ENCODE measurements at places on chromosomes 2 and 18.

DNA sequence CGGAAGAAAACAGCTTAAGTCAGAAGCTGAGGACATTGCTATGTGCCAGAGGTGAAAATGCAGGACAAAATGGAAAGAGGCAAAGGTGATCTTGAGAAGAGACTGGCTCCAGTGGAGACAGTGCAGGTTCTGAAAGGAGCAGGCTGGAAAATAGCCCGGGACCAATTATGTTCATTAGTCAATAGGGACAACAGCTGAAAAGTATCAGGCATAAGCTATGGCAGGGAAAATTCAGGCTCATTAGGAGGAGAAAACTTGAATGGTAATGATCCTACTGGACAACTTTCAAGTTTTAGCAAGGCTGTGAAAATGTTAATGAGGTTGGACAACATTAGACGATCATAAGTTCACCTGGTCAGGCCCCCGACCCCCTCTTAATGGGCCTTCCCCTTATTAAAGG, 60.2 kb downstream of the GALNT14 start:
- DNase-seq, result no peak

DNA sequence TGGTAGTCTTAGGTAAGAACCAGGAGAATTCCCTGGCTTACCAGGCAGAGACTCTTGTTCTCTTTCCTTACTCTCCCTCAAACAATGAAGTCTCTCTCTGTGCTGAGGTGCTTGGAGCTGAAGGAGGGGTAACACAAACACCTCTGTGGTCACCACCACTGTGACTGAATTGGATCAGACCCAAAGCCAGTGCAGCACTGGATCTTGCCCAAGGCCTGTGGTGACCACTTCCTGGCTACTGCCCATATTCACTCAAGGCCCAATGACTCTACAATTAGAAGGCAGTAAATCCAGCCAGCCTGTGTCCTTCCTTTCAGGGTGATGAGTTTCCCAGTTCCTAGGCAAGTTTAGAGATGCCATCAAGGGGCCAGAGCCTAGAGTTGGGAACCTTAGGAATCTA, 706.8 kb downstream of the SLC4A3 start:
- DNase-seq, result no peak

GRCh38 chr2:196170213-196170605, 1.2 kb downstream of the STK17B start:
- DNase-seq, result no peak

- DNase-seq, result no peak
Measured at GRCh38 chr2:33116799-33117198, 170.0 kb downstream of the LTBP1 start.

DNA sequence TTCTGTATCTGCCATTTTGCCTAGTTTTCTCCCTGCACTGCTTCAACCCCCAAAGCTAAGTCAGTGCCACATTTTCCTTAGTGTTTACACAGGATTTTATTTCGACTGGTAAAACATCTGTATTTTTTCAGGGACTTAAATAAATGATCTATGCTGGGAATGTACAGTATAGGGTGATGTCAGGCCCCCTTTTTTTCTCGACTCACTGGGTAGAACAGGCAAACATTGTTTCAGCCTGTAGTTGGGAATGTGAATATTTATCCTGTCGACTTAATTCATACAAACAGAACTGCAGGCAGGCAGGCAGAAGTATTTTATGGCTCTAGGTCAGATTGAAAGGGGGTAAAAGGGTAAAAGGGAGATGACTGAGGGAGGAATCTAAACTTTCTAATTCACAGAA, 123.5 kb upstream of the ZFP36L2 start:
- DNase-seq, result no peak

DNA sequence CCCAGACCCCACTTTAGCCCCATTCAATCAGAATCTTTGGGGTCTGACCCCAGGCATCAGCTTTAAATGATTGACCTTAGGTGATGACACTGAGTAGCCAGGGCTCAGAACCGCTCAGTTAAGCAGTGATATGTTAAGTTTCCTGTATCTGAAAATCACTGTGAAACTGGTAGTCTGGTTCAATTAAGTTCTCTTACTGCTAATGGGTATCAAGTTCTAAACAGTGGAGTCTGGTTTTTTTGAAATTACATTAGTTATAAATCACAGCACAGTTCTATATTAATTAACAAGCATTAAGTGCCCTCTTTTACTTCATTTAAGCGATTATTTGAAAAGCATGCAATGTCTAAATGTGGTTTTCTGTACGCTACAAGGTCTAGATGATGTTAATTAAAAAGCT, 117.9 kb downstream of the HAUS1 start:
- no peak for DNase-seq

GRCh38 chr2:232230560-232230959, 148.0 kb upstream of the ALPP start:
- DNase-seq, result no peak

DNA sequence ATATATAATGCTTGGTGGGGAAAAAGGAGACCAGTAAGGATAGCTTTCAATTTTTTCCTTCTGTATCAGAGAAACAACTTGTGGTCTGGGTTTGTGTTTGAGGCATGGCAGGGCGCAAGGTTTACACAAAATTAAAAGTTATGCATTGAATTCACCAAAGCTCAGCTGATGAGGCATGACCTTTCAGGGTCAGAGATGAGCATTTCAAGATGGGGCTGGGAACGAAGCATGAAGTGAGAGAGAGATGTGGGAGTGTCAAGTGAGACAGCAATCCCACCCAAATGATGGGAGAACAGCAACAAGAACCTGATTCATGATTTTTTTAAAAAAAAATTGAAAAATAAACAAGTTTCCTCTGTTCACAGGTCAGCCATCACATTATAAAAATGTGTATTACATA, 4.9 kb downstream of the GPR55 start:
- no peak for DNase-seq

DNA sequence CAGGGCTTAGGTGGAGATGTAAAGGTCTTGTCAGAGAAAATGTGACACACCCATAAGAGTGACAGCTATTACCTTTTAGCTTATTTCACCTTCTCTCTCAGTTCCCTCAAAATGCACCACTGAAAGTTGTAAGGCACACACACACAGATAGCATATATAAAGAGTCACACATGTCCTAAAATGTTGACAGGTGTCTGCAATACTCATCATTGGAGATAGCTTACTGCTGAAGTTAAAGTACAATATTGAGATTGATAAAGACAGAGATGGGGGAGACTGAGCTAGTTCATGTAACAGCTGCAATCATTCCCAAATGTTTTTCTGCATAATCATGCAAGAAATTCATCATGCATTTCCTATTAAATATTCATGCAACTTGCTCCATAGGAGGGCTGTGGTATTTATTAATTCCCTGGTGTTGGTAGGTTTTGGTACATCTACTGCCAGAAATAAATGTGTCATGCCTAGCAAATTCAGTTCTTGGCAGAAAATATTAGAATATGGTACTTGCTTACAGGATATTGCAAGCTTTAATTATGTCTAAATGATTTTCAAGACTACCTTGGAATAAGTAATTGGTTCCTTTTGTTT, 118.8 kb upstream of the RBMS1 start:
- peak; percentile 53 for DNase-seq

GRCh38 chr18:24386681-24387080, 10.9 kb downstream of the OSBPL1A start:
- DNase-seq, result no peak

GRCh38 chr18:11179959-11180519, 30.7 kb upstream of the PIEZO2 start:
- no peak for DNase-seq

DNA sequence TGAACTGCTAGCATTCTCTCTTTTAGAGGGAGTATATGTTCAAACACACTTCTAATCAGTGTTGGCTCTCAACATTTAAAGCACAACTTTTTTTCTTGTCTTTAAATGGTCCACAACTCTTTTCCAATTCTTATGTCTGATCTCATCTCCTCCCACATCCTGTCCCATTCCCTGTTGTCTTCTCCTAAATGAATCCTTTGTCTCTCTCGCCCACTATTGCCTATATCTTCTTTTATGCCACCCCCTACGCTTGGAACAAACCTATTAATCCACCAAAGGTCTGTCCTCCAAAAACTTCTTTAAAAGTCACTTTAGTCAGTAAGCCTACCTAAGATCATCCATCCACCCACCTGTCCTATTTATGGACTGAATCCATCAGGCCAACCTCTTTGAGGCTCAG, 235.5 kb upstream of the SMAD7 start:
- DNase-seq, result no peak

GRCh38 chr2:239598011-239598731, 197.4 kb upstream of the HDAC4 start:
- no peak for DNase-seq

DNA sequence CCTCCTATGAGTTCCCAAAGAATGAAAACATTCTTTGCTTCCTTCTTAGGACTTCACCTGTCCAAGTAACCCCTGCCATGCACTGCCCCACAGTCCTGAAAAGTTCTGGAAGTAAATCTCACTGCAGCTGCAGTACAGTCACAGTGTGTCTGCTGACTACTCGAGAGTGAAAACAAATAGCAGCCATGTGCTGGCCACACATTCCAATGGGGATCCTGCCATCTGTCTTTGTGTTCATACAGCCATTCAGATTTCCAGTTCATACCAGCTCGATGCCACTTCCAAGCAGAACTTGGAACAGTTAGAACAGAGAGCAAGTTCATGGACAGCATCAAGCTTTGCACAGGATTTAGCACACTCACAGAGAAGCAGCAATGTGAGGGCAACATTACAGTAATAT, 629.9 kb upstream of the ACVR2A start:
- DNase-seq, result no peak

DNA sequence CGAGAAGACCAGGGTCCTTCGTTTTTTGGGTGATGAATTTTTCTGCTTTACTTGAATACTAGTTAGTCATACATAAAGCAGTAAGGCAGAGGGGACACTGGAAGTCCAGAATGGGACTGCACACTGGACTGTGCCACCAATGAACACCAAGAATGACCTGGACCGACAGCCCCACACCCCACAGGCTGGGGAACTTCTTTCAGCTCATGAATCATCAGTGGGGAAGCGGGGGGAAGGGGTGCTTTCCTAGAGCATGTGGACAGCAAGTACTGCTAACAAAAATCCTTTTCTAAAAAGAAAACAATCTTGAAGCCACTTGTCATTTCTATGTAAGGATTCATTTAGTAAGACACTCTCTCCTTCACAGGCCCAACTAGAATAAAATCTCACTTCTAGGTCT, 86.0 kb downstream of the DTNB start:
- no peak for DNase-seq

- no peak for DNase-seq
Measured at GRCh38 chr2:215930505-215931253, 82.7 kb downstream of the MREG start.

- no peak for DNase-seq
Measured at GRCh38 chr18:76126327-76126726, 368.7 kb downstream of the ZNF516 start.

DNA sequence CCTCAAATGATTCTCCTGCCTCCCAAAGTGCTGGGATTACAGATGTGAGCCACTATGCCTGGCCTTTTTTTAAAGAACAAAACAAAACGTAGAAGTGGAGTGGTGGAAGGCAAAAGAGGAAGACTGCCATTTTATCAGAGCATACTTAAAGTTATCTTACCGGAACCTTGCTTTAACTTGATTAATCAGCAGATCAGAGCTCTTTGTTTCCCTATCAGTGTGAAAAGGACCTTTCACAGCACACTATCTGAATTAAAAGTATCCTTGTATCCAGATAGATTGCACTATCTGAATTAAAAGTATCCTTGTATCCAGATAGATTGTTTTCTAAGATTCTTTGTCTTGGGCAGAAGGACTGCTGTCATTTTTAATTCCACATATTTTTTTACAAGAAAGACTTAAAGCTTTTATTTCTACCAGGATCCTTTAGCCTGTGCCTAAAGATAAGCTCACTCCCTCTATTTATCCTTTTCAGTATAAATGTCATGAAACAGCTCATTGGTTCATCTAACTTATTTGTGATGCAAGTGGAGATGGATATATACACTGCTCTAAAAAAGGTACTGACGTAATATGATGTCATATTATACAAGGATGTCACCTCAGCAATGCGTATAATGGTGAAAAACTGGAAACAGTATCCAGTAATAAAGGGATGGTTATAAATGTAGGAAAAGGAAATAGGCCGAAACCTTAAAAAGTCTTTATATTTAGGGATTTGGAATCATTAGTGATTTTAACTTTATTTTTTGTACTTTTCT, 17.8 kb downstream of the GMCL1 start:
- DNase-seq, result no peak

DNA sequence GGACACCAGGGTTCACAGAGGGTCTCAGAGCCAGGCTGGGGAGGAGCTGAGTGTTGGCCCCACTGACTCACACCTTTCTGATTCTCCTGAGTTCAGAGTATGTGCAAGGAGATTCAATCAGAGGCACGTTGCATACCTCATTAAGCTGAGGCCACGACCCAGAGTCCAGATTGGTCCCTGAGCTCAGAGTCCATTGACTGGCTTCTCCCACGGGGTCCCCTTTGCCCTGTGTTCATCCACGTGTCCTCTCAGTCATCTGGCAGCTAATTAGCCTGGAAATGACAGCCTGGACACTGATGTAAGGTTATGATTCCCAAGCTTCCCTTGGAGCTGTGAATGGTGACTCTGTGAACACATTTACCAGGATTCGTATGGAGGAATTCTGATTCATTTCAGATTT, 267.2 kb downstream of the SH3BP4 start:
- no peak for DNase-seq

GRCh38 chr2:72603481-72603880, 222.4 kb downstream of the EXOC6B start:
- DNase-seq, result no peak

GRCh38 chr2:64221935-64222334, 77.7 kb upstream of the PELI1 start:
- DNase-seq, result no peak

GRCh38 chr2:35932276-35932963, 423.2 kb upstream of the CRIM1 start:
- DNase-seq, result no peak

DNA sequence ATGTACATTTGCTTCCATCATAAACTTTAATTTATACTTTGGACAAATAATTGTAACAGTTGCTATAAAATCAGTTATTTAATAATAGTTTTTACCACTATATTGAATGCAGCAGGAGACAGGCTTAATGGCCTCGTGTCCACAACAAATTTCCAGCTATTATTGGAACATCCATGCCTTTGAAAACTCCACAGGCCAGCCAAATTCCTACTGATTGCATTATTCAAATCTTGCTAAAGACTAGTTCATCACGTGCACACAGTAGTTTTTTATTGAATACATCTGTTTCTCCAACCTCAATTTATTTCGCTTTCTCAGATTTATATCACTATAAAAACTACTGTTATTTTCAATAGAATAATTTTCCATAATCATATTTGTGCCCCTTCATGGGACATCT, 18.4 kb upstream of the PTPRM start:
- DNase-seq, result no peak

GRCh38 chr2:75503048-75503607, 57.6 kb downstream of the EVA1A start:
- DNase-seq, result peak; percentile 74

DNA sequence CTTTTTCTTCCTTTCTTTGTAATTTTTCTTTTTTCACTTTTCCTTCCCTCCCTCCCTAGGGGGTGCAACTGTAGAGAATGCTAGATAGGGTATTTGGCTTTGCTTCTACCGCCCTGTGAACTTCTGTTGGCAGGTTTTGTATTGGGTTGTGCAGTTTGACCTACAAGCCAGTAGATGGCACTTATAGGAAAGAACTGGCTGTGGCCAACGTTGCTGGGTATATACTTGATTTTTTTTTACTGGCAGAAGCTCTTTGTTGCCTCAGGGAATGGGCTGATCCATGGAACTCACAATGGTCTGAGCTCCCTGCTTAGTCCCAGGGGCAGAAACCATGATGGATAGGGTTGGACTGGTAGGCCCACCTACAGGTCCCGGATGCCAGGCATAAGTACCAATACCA, 1019.5 kb upstream of the LRRTM1 start:
- no peak for DNase-seq

Data from GM04504 (cell line).